ENCODE measurements at places on chromosomes 5 and 9.

GRCh38 chr5:80210014-80210413 lies 45.8 kb downstream of the SERINC5 start:
- DNase-seq = no peak

DNA sequence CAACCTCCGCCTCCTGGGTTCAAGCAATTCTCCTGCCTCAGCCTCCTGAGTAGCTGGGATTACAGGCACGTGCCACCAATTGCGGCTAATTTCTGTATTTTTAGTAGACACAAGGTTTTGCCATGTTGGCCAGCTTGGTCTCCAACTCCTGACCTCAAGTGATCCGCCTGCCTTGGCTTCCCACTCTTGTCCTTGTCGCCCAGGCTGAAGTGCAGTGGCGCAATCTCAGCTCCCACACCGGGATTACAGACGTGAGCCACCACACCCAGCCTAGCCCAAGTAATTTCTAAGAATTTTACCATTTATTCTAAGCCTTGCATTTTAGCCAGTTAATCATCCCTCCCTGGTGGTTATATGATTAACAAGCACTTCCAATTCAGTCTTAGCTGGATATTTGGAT lies 11.0 kb downstream of the NAIP start:
- DNase-seq = no peak

DNA sequence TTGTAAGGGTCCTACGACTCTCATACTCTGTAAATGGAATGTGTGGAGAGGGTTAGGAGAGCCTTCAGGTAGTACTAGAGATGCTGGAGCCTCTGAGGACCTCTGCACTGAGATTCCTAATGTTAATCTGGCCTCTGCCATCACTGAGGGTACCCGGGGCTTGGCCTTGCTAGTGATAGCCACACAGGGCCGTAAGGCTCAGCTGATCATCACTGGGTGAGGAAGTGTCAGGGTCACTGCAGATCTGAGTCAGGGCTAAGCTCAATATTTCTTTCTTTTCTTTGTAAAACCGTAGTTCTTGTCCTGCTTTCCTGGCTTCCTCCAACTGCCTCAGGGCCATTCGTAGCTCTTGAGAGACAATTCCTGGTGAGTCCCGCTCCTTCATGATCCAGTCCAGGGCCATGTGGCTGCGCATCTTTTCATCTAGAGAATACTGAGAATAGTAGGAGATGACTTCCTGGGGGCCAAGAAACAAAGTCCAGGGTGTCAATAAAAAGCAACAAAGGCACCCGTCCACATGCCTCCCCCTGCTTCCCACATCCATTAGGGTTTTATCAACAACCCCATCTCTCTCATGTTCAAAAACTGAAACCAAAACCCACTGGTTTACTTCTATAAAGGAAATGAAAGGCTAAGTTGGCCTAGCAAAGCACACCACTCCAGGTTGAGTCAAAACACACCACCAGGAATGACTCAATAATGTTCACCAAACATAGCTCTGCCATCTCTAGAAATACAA lies 47.7 kb downstream of the LIX1 start:
- DNase-seq = no peak

GRCh38 chr9:134167530-134167931 lies 3.2 kb upstream of the RNU6ATAC start:
- no peak for DNase-seq

- DNase-seq = no peak
Measured at GRCh38 chr9:113125386-113126035, 25.3 kb upstream of the SLC31A2 start.

DNA sequence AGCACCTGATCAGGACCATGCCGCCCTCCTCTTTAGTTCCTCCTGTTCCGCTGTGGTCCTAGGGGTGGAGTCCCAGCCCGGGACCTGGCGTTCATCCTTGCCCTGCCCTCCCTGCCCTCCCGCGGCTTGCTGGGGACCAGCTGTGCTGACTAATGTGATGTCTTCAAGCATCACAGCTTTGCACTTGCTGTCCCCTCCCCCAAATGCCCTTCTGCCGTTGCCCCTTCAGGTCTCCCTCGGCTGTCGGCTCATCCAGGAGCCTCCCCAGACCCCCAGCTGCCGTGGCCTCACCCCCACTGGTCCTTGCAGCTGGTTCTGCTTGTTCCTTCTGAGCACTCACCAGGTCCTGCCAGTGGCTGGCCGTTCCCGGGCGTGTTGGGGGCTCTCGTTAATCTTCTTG lies 19.9 kb downstream of the RXRA start:
- DNase-seq = no peak

GRCh38 chr5:169629847-169630548 lies 7.1 kb upstream of the DOCK2 start:
- no peak for DNase-seq

GRCh38 chr9:110049699-110050450 lies 158.1 kb downstream of the C9orf152 start:
- DNase-seq = no peak

DNA sequence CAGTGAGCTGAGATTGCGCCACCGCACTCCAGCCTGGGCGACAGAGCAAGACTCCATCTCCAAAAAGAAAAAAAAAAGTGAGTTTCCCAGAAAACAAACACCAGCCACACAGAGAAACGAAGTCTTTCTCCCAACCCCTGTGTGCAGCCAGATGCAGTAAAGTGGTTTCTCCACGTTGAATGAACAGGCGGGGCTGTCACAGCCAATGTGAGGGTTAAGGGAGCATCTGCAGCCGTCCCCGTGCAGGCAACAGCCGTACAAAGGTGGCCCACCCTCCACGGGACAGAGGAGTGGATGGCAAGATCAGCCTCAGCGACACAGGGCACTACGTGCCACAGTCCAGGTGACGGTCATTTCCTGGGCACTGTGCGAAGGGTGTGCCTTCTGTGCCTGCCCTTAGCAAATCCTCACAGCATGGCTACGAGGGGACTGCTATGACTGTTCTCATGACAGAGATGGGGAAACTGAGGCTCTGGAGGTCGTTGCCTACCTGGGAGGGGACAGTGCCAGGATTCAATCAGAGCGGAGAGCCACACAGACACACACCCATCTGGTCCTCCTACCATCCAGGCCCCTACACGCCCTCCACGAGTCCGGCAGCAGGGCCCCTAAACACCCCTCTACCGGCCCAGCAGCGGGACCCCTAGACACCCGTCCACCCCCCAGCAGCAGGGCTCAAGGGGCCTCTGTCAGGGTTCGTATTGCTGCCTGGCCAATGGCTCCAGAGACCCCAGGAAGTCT lies 2.3 kb downstream of the VAV2 start:
- no peak for DNase-seq

DNA sequence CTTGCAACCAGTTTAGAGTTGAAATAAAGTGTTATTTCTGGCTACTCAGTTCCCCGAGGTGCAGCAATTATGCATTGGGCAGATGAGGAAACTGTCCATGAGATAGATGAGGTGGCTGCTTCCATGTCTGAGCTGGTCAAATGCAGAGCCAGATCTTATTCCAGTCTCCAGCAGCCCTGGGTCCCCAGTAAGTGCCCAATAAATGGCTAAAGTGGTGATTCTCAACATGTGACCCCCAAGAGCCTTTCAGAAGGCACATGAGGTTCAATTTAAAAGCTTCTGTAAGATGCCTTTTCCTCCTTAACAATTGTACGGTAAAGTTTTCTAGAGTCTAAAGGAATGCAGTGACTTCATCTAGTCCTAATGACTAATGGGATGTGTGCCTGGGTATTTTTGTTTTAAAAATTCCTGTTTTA lies 17.5 kb downstream of the ATOX1 start:
- DNase-seq = no peak

- no peak for DNase-seq
Measured at GRCh38 chr5:64987768-64988167, 219.0 kb downstream of the CWC27 start.

GRCh38 chr9:86731511-86732063 lies 215.7 kb downstream of the GAS1 start:
- no peak for DNase-seq

DNA sequence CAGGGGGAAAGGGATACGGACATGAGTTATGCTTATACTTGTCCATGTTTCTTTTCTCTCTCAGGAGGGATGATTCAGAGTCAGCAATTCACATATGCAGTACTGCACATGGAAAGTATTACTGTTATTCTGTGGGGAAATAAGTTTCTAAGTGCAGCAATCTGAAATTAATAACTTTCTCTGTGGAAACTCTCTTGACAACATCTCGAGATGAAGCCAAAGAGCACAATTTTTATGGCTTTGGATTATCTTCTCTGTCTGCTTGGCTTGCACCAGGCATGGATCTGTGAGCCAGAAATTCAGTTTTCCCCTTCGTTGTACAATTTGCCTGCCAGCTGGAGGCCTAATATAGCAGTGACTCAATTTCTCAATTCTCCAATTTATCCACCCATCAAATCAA lies 2.5 kb upstream of the NDFIP1 start:
- no peak for DNase-seq

- no peak for DNase-seq
Measured at GRCh38 chr5:11384441-11385250, 519.6 kb downstream of the CTNND2 start.

GRCh38 chr9:105466898-105467455 lies 19.1 kb downstream of the FSD1L start:
- DNase-seq = no peak

GRCh38 chr5:54799645-54800044 lies 185.7 kb downstream of the ESM1 start:
- no peak for DNase-seq

DNA sequence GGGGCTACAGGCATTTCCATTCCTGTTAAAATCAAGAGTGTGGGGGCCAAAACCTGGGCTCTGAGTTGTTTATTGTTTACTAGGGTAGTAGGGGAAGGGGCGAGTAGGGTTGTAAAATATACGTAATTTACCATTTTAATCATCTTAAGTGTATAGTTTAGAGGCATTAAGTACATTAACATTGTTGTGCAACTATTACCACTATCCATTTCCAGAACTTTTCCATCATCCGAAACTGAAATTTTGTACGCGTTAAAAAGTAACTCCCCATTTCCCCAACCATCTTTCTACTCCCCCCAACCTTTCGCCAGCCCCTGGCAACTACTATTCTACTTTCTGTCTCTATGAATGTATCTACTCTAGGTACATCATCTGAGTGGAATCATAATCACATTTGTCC lies 3.6 kb upstream of the FOXD1 start:
- no peak for DNase-seq

- no peak for DNase-seq
Measured at GRCh38 chr5:103041071-103041676, 78.8 kb downstream of the GIN1 start.

DNA sequence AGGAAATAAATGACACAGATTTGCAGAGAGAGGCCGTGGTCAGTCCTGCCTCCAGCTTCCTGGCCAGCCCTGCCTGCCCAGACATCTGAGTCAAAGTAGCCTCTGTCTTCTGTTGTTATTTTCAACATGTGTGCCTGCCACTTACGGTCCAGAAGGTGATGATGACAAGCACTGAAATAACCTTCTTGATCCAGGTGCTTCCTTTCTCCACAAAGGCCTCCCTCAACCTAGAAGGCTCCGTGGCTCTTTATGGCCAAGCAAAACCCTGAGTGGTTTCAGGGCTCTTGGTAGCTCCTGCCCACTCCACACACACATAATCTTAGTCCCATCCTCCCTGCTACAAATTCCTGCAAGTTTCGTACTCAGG lies 34.1 kb upstream of the SLC6A19 start:
- no peak for DNase-seq

DNA sequence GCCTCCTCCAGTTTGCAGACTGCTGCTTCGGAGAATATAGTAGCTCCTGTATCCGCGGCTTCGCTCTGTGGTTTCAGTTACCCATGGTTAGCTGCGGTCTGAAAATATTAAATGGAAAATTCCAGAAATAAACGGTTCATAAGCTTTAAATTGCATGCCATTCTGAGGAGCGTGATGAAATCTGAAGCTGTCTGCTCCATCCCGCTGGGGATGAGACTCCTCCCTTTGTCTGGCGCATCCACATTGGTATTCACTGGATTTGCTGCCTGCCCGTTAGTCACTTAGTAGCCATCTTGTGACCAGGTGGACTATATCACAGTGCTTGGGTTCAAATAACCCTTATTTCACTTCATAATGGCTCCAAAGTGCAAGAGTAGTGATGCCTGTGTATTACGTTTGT lies 36.3 kb downstream of the MSX2 start:
- no peak for DNase-seq

- DNase-seq = no peak
Measured at GRCh38 chr9:90909225-90909624, 107.6 kb downstream of the SYK start.

DNA sequence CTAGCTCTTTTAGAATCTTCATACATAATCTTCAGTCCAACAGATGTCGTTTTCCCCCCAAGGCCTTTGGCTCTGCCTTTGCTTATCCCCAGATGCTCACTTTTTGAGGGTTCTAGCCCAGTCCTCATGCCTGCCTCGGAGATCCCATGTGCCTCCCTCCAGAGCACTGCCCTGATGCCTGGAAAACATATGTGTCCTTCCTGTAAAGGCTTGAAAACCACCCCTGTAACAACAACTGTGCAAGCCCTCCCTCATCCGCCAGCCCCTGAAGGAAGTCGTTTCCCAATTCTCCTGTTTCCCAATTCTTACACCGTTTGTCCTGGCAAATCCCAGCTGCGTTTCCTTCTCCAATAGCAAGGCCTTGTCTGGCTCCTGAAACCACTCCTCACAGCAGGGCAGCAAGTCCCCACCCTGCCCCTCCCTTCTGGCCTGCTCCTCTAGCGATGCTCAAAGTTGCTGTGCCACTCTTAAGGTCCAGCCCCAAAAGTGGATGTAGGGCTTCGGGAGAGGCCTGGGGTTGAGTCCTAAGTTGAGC lies 52.2 kb downstream of the SLC36A1 start:
- no peak for DNase-seq

DNA sequence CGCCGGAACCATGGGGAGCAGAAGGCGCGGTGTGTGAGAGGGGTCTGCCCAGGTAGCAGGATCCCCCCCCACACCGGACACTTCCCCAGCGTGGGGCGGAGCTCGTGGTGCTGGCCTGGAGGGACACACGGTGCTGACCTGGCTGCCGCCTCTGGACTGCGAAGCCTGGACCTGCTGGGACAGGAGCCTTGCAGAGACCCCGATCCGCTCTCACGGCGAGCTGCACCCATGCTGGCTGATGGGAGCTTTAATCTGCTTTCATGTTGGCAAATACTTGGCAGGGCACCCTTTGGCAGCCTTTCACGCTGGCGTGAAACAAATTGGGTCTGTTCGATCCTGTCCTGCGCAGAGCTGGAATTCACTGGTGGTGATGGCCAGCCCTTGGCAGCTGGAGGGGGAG lies 7.4 kb downstream of the NKD2 start:
- DNase-seq = no peak

DNA sequence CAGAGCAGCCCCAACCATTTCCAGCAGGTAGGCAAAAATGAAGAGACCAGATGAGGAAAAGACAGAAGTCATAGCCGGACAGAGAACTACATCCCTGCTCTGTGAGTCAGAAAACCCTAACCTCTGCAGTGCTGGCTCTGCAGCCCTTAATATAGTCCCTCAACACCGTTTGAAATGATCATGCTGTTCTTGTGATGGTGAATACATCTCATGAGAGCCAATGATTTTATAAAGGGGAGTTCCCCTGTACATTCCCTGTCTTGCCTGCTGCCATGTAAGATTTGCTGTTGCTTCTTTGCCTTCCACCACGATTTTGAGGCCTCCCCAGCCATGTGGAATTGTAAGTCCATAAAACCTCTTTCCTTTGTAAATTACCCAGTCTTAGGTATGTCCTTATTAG lies 216.8 kb upstream of the RFX3 start:
- no peak for DNase-seq

- no peak for DNase-seq
Measured at GRCh38 chr5:111774525-111774924, 17.5 kb upstream of the NREP start.

GRCh38 chr5:968881-969280 lies 39.7 kb upstream of the NKD2 start:
- DNase-seq = no peak
